Effector memory CD4-positive, alpha-beta T cell (primary cell): ENCODE measurements at places on chromosomes 4 and X.

GRCh38 chrX:153444333-153445011 is 1.4 kb downstream of the TREX2 start:
- DNase-seq = no peak

DNA sequence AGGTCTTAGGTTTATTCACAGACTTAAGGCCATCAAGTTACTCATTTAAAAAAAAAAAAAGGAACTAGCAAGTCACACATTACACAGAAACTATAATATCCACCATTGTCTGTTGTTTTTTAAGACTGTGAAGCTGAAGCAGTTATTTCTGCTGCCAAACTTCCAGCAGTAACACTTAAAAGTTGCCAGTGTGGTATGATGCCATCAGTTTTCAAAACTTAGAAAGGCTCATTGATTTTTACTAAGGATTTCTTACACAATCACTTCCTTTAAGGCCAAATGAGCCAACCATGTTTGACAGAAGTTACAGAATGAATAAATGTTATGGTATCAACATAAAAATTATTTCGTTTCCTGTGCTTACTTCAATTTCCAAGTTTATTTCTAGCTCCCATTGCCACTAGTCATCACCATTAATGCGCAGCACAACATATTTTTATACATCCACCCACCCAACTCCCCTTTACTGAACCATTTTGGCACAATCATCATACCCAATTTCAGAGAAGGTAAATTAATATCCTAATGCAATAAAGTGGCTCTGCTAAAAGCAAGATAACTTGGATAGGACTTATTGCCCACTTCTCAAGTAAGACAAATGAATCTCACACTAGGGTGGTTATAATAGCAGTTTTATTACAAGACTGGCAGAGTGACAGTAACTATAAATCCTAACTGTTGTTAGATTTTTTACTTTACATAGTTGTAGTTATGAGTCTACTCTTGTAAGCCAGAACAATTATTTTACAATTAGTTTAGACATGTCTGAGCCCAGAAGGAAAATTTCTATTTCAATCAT is 13.1 kb downstream of the PDGFC start:
- DNase-seq = no peak

DNA sequence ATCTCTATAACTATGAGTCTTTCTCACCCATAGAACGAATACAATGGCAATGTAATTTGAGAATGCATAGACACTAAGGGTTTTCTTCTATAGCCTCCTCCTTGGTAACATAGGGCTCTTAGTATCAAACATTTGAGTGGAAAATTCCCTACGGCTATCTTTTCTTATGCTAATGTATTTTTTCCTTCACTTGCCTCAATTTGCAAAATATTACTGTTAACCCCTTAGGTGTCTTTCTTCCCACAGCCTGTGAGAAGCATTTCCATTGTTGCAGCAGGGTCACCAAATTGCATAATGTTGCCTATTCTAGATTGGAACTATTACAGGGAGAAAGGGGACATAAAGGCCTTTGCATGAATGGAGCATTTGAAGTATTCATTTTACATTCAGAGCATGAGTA is 140.5 kb upstream of the RAPGEF2 start:
- DNase-seq = no peak

GRCh38 chrX:2698604-2699003 is 7.5 kb downstream of the CD99 start:
- DNase-seq = no peak

DNA sequence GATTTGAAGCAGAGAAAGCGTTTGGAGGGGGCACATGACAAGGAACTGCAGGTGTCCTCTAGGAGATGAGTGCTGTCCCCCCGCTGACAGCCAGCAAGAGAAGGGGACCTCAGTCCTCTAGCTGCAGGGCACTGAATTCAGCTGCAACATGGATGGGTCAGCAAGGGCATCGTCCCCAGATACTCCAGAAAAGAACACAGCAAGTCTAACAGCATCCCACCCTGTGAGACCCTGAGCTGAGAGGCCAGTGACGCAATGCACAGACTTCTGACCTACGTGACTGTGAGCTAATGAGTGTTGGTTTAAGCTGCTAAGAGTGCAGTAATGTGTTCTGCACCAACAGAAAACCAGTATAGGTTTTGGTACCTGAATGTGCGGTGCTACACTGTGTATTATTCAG is 11.6 kb upstream of the CENPVL2 start:
- DNase-seq = no peak

DNA sequence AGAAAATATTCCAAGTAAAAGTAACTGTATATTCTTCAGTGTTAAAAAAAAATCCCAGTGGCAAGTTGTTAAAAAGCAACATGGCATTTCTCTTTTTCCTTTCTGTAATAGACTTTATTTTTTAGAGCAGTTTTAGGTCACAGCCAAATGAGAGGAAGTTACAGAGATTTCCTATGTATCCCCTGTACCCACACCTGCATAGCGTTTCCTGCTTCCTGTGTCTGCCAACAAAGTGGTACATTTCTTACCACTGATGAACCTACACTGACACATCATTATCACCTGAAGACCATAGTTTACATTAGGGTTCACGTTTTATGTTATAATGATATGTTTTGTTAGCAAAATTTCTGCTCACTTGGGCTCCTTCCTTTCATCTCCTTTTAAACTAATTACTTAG is 124.7 kb downstream of the GPAT3 start:
- no peak for DNase-seq

GRCh38 chrX:25020905-25021449 is 5.2 kb upstream of the ARX start:
- no peak for DNase-seq

DNA sequence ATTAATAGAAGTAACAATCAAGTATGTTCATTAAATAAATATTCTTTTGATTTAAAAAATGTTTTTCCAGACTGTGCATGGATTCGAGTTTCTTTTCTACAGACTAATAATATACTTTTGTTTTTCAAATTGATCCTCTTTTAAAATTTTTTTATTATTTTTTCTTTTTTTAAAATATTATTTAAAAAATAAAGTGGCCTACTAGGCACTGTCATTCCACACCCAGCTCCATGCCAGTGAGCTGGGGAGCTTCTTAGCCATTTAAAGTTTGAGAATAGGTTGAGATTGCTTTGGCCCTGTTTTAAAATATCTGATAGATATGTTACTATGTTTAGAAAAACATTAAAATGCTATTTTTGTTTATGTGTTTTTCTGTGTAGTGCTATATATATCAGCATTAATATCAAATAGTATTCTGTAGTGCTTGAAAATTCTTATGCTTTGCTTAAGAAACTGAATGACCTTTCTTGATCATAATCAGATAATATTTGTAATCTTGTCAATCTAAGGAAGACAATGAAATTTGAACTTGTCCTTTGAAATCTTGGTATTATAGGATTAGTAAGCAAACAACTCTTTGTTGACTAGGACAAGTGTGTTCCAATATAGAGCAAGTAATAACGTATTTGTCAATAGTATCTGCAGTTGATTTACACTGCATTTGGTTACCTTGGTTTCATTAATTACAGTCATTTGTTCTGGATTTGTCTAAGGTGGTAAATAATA is 12.6 kb downstream of the PCDH10 start:
- no peak for DNase-seq

DNA sequence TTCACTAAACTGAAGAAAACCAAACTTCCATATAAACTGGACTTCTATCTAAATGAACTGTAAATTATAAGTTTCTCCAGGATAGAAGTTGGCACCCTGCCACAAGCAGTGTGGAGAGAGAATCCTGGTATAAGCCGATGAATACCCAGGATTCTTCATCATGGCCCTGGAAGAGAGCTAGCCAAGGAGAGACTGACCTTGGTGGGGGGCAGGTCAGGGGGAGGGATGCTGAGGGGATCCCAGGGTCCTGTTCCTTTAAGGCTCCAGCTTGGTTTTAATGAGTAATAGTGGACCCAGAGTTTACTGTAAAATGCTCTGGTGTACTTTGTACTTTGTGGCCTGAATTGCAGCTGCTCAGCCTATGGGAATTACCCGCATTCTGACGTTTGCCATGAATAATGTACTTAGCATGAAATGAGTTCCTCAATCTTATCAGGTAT is 16.9 kb downstream of the RASSF6 start:
- DNase-seq = no peak

GRCh38 chr4:20486433-20486832 is 213.8 kb upstream of the PACRGL start:
- no peak for DNase-seq

DNA sequence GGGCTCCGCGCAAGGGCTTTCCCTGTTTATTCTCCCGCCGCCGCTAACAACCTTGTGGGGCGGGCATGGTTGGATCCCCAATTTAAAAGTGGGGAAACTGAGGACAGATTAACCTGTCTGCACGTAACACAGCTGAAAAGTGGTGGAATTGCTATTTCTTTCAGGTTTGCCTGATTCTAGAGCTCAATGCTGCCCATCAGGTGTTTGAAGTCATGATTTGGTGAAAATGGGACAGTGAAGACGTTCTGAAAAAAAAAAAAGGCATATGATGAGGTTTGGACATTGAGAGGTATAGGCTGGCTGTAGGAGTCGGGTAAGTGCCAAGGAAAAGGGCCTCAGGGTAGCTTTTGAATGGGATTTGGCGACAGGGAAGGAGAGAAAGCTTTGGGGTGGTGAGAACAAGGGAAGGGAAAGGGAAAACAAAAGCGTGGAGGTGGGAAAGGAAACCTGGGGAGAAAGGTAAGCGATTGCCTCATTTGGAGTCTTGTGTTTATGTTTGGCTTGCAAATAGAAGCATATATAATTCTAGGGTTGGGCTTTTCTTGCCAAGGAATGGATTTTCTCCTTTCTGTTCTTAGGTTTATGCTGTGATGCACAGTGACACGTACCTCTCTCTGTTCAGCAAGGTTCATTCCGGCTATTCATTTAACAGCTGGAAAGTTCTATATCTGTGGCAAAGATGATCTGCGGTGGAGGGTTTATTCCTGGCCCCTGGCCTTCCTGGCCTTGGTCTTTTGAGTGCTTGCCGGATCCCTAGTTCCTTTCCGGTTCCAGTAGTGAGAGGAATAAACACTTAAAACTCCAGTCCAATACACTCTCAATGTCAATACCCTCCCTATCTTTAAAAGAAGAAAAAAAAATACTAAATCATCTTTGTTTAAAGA is 2.4 kb upstream of the STIM2 start:
- DNase-seq = no peak

GRCh38 chr4:68654946-68655721 is 15.3 kb downstream of the UGT2B15 start:
- no peak for DNase-seq

GRCh38 chr4:74161666-74162450 is 3.9 kb downstream of the MTHFD2L start:
- no peak for DNase-seq

- DNase-seq = no peak
Measured at GRCh38 chr4:146346276-146346675, 131.9 kb downstream of the REELD1 start.

GRCh38 chrX:110310896-110311295 is 7.0 kb downstream of the AMMECR1 start:
- DNase-seq = no peak

DNA sequence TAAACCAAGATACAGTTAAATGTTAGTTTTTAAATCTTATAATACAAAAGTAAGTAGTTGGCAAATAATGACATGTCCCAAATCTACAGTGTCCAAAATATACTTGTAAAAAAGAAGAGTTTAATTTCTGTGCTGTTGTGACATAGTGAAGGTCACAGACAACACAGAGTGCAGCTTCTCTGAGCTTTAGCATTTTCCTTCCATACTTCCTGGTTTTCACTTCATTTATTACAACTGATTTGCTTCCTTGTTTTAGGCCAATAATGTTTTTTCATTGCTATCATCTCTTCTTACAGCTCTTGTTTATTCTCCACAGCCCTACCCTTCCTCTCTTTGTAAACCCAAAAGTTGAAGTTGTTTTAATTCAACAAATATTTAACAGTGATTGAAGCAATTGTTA is 132.4 kb upstream of the TET2 start:
- no peak for DNase-seq

DNA sequence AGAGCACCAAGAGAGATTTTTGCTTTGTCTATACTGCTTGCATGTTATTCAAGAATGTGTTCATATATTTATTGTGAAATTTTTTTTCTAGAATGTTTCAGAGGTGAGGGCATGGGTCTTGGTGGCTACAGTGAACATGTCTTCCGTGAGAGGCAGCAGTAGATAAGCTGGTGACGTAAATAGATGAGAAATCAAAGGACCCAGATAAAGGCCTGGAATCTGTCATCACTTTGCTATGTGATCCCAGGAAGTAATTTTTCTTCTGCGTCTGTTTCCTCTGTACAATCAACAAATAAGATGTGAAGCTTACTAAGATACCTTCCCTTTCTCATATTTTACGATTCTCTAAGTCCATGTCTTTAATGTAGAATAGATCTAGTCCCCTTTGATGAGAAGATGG is 129.1 kb downstream of the COL4A6 start:
- no peak for DNase-seq

DNA sequence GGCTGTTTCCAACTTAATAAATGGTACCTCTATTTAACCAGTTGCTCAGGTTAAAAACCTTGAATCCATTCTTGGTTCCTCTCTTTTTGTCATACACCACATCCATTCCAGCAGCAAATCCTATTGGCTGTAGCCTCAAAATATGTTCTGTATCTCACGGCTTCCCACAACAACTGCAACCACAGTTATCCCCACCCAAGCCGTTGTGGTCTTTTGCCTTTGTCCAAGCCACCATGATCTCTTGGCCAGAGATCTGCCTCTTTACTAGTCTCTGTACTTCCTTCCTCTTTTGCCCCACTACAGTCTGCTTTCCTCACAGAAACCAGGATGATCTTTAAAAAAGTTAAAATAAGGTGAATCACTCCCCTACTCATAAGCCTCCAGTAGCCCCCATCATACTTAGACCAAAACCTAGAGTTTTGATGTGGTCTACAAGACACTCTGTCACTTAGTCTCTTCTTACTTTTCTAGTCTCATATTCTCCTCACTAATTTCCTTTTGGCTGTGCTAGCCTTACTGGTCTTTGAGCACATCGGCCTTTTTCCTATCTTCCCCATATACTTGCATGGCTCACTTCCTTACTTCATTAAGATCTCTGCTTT is 10.3 kb downstream of the MAOA start:
- no peak for DNase-seq

DNA sequence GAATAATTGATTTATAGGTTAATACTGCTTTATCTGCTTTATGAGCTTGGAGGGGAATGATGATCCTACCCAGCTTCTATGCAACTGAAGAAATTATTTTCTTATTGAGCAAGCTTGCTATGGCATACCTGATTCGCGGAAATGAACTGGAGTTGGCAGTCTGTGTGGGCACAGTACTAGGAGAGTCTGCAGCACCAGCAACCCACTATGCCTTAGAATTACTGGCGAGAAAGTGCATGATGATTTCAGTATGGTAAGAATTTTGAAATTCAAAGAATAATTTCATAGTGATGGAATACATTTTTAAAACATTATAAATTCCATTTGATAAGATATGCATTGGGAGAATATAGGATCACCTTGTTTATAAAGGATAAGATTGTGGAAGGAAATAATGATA is 32.3 kb downstream of the SPATA4 start:
- DNase-seq = no peak

DNA sequence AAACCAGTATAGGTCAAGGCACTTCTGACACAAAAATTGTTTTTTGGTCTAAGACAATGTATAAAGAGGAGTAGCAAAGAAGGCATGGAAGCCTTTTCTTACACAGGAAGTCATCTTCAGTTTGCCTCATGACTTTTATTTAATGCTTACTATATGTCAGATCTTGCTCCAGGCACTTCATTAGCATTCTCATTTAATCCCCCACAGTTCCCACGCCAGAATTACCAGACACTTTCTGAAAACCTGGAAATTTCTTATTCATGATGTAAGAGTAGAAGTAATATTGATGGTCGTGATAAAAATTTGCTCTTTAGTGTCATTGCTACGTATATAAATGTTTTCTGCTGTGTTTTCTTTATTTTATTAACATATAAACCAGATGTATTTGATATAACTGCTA is 39.2 kb downstream of the ARHGEF38 start:
- DNase-seq = no peak

GRCh38 chrX:133645977-133646718 is 230.9 kb upstream of the GPC4 start:
- no peak for DNase-seq
